ENCODE measurements at places on chromosomes 4 and X.

DNA sequence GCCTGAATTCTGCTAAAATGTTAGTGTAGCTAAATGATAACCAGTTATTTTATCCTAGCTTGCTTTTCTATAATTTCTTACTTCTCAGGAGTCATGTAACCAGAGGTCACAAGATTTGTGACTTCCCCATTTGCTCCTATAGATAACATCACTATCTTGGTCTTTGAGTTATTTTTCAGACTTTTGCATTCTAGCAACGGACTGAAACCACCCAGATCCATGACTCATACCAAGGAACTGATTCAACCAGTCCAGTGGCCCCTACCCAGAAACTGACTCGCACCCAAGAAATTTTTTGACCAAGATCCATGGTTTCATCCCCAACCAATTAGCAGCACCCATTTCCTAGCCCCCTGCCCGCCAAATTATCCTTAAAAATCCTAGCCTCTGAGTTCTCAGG lies 50.0 kb downstream of the IQCM start:
- no peak for DNase-seq

GRCh38 chrX:72572248-72573157 lies at the start of gene HDAC8:
HDAC8 (minus strand) TSS chrX:72572843; CDS start chrX:72572761, 82 bp downstream.
- no peak for DNase-seq

GRCh38 chr4:94660614-94661013 lies 97.1 kb upstream of the BMPR1B start:
- DNase-seq, result no peak

- DNase-seq, result no peak
These were observed 29.1 kb downstream of the PHOX2B start for GRCh38 chr4:41719417-41719816.

- no peak for DNase-seq
These were observed 181.5 kb downstream of the NSUN7 start for GRCh38 chr4:40931238-40931637.

DNA sequence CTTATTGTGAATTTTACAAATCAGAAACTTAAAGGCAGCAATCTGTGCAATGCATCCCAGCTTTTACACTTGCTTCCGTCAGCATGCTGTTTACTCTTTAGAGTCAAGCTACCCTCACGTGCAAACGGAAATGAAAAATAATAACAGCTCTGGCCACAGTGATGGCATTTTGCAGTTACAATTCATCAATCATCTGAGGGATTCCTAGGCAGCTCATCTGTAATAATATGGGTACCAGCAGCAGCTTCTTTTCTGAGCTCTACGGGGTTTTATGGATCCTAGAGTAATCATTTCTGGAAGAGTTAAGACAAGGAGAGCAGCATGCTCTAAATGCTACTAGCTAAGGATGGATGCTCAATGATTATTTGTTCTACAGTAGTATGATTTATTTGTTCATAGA lies 313.6 kb downstream of the AFF2 start:
- DNase-seq, result no peak

DNA sequence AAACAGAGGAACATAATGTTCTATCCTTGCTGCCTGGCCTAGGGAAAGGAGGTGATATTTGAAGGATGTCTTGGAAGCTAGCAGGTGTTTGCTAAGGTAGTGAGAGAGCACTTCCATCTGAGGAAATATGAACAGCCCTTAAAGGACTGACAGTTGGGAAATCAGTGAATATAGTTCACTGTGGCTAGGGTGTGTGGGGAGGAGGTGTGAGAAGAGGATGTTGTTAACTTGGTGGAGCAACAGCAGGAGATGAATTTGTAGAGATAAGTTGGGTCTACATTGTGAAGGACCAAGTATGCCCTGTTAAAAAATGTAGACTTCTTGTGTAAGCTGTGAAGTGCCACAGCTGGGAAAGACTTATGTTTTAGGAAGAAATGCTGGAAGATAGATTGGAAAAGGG lies 25.5 kb downstream of the TBC1D19 start:
- DNase-seq, result no peak

All from cardiac septum (tissue), 1 donor.